ENCODE measurements at places on chromosomes 1 and 21. TPM values are rescaled to one million over a fixed set of nuclear protein-coding genes. Genes with fewer than 3 reads are reported as not detected.

GRCh38 chr21:17467392-17467791, 45.5 kb upstream of the CXADR start:
- DNase-seq, result peak; percentile 57

GRCh38 chr1:58735586-58735985, 35.7 kb upstream of the MYSM1 start:
- no peak for DNase-seq

GRCh38 chr1:115261496-115261895, 76.6 kb downstream of the NGF start:
- no peak for DNase-seq

DNA sequence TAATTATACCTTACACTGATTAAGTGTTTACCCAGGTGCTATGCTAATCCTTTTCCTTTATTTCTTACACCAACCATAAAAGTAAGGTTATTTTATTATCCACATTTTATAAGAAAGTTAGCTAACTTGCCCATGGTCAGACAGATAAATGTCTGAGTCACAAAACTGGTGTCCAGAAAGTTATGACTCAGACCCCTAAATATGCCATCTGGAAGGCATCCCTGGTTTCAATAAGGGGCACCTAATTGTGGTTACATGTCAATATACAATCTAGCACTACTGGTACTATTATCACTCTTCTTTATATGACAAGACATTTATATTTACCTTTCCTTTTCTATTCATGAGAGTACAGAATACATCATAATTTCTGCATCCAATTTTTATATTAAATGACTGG, 496.5 kb upstream of the ADGRL2 start:
- peak; percentile 70 for DNase-seq

DNA sequence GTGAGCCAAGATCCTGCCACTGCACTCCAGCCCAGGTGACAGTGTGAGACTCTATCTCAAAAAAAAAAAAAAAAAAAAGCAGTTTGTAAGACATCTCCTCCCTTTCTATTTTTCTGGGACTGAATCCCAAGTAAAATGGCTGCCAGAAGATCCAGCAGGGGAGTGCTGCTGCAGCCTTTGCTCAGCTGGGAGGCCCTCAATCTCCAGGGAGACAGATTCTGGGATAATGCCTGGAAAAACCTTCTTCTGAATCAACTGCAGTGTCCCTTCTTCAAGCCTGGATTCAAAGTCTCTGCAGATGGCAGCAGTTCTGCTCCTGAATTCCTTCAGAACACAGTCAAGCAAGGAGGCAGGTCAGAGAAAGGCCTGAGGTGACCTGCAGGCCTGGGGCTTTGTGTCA, 191.0 kb upstream of the NRIP1 start:
- DNase-seq, result no peak

GRCh38 chr1:52727114-52727586, 897 bp downstream of the ZYG11B start:
- DNase-seq, result no peak

Gene USH2A
- 0.05 TPM for total RNA-seq
